ENCODE measurements at places on chromosomes 5 and 9. TPM values are rescaled to one million over a fixed set of nuclear protein-coding genes. Genes with fewer than 3 reads are reported as not detected.

Gene CCDC180
- total RNA-seq = 3.6 TPM

Gene GOLPH3
- total RNA-seq = 144 TPM

Gene C7
- not detected for total RNA-seq

Gene KIF27
- 3.9 TPM for total RNA-seq

Gene CTSV
- total RNA-seq = not detected

Gene C5orf58
- total RNA-seq = not detected

Gene TMEM215
- total RNA-seq = not detected

Gene CD14
- 6.3 TPM for total RNA-seq

Gene ECM2
- 38.5 TPM for total RNA-seq

Gene ICE1
- 43.2 TPM for total RNA-seq

Gene PTGES
- 29.9 TPM for total RNA-seq

Gene NPM1
- total RNA-seq = 757 TPM

Gene LHX3
- total RNA-seq = not detected

Gene PCDHGB4
- 18.0 TPM for total RNA-seq

Gene PCDHB11
- total RNA-seq = 0.81 TPM

Gene CDO1
- total RNA-seq = 3.6 TPM

Gene FOXD4L4
- total RNA-seq = under 0.01 TPM

Gene GBGT1
- total RNA-seq = 5.8 TPM

Gene ARID3C
- 0.32 TPM for total RNA-seq

Gene SYK
- total RNA-seq = not detected

Gene FABP6
- not detected for total RNA-seq

Gene FOXI1
- total RNA-seq = not detected

Gene NUTM2F
- not detected for total RNA-seq

Gene CFAP90
- total RNA-seq = not detected

Gene LMAN2
- 234 TPM for total RNA-seq

Gene MAMDC2
- total RNA-seq = 27.4 TPM

Gene PCDHGA9
- total RNA-seq = 7.1 TPM

Gene FAM169A
- 4.7 TPM for total RNA-seq

Gene HMHB1
- not detected for total RNA-seq

Gene ORM1
- not detected for total RNA-seq

Gene FGF1
- 11.5 TPM for total RNA-seq

Gene ACTBL2
- total RNA-seq = not detected

Gene FBXL7
- total RNA-seq = 29.2 TPM

Gene ABO
- not detected for total RNA-seq

Gene UBE2QL1
- under 0.01 TPM for total RNA-seq

Gene DAB2IP
- 36.4 TPM for total RNA-seq

Gene LCNL1
- total RNA-seq = 2.4 TPM
